Mesenchymal stem cell (in vitro differentiated cells and primary cell): ENCODE measurements at places on chromosomes 16 and 17.

DNA sequence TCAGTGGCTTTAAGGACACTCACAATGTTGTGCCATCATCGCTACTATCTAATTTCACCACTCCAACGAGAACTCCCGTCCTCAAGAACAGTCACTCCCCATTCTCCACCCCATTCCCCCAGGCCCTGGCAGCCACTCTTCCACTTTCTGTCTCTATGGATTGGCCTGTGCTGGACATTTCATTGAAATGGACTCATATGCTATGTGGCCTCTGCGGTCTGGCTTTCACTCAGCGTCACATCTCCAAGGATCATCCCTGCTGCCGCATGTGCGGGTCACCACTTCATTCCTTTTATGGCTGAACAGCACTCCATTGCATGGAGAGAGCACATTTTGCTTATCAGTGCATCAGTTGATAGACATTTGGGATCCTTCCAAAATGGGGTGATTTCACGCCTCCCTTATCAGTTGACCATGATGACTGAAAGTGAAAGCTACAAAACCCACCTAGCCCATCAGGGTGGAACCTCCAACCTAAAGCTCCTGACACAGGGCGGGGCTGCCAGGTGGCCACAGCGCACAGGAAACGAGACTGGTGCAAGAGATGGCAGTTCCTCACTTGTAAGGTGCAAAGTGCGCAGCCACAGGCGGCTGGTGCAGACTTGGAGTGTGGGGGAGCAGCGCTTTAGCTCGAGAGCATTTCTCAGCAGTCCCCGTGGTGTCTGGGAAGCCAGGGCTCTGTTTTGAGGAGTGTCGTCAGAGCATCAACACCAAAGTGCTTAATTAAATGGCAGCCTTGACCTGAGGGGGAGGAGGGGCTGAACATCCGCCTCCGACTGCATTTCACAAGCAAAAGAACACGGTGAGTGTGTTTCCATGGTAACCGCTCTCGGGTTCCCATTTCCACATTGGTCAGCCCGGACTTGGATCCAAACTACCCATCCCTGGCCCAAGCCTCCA, 23.8 kb downstream of the COTL1 start:
- no peak for DNase-seq

DNA sequence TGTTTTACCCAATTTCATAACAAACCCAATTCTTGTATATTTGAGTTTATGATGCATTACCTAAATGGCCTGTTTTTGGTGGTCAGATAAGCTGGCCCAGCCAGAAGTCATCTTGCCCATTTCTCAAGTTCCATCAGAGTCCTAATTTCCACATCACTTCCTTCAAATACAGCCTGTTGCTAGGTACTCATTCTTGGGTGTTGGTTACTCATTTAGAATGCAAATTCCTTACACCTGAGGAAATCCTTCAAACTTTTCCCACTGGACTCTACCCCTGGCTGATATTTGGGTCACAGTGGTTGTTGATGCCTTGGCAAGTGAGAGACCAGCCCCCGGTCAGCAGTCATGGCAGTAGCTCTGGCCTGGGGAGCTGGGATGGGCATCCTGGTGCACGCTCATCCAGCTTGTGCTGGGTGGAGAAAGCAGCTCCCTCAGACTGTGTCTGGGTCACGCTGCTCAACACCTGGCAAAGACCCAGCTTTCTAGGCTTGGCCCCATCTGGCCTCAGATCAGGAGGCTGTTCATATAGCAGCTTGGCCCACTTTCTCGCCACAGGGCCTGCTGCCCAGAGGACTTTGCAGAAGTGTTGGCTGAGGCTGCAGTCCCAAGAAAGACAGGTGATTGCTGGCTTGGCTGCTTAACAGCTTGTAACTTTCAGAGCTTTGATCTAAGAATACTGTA, 25.8 kb downstream of the WSB1 start:
- peak; percentile 15 for DNase-seq

DNA sequence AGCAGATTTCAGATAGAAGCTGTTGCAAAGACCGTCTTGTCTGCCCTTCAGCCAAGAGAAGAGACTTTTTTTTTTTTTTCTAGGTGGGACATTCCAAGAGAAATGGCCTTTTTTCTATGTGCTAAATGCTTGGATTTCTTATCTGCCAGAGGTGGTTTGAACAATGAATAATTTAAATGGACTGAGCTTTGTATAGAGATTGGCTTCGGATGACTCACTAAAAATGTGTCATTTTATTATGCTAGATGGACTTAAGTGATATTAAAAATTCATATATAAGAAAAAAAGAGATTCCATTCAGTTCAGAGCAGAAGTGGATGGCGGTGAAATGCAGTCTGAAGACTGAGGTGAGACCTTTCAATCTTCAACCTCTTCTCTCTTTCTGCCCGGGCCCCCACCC, 58.4 kb downstream of the MEAK7 start:
- no peak for DNase-seq

GRCh38 chr17:68435361-68435760, 21.9 kb downstream of the WIPI1 start:
- DNase-seq, result no peak

DNA sequence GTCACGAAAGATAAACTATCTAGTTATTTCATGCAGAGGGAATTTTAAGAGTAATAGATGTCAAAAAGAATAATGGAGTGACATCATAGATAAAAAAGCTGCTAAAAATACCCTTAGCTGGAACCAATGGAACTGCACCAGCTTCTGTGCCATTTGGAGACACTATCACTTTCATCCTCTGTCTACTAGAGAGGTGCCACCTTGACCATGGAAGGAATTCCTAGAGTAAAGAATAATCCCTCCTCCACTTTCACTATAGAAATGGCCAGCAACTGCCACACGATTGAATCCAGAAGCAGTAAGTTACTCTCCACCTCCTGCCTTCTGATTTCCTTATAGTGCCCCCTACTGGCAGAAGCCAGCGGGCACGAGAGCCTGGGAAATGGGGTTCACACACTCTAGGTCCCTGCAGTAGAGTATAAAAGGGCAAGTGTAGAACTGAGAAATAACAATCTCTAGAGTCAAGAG, 2.8 kb upstream of the ALDH3A2 start:
- DNase-seq, result peak; percentile 22

- no peak for DNase-seq
Measured at GRCh38 chr17:58153046-58153445, 4.9 kb downstream of the OR4D1 start.
